Stomach (tissue), 19 donors: ENCODE measurements at places on chromosomes 12 and 14. TPM values are rescaled to one million over a fixed set of nuclear protein-coding genes. Genes with fewer than 3 reads are reported as not detected.

DNA sequence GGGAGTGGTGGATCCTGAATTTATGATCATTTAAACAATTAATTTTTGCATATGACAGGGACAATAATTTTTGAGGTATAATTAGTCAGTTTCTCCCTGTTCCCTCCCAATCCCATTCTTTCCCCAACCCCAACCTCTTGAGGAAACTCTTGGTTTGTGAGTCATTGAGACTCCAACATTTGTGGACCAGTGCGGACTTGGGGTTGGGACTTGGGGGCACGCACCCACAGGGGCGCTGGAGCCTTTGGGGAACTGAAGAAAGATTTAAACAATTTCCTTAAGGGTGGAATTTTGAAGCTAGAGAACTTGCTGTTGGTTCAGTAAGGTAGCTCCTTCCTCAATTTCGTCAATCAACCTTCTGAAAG, 17.4 kb upstream of the PTGR2 start:
- no peak for DNase-seq
- no peak overlapping the region for H3K27ac ChIP-seq
- no peaks in the 10 kb centered on the region for H3K36me3 ChIP-seq
- no peak overlapping the region for H3K4me3 ChIP-seq

GRCh38 chr12:84842406-84843013, 70.1 kb downstream of the SLC6A15 start:
- H3K4me3 ChIP-seq: no peak overlapping the region
- H3K27ac ChIP-seq: no peak overlapping the region
- no peaks in the 10 kb centered on the region for H3K27me3 ChIP-seq
- DNase-seq: no peak

Gene KLRC1
- total RNA-seq: not detected

- peaks cover 32% of the 10 kb centered on the region for H3K4me1 ChIP-seq
- no peak overlapping the region for H3K27ac ChIP-seq
- no peaks in the 10 kb centered on the region for H3K27me3 ChIP-seq
- H3K4me3 ChIP-seq: no peak overlapping the region
Observed at GRCh38 chr12:2017546-2018337, 13.5 kb upstream of the DCP1B start.

DNA sequence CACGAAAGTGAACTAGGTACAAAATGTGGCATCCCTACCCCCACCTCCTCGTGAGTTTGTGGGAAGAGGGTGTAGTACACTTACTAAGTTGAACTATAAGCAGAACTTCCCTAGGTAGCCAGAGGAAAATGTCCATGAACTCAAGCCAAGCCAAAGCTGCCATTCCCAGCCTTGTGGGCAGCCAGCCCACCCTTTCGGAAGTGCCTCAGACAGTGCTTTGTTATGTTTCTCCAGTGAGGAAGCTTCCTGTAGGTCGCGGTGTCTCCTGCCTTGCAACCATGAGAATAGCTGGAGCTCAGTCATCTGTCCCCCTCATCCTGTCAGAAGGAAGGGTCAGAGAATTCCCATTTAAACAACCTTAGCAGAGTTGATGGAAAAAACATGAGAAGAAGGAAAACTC, 266.9 kb downstream of the DUSP6 start:
- DNase-seq: no peak
- no peak overlapping the region for H3K4me3 ChIP-seq
- no peaks in the 10 kb centered on the region for H3K36me3 ChIP-seq
- peaks cover 17% of the 10 kb centered on the region for H3K4me1 ChIP-seq

- no peak for DNase-seq
- H3K4me3 ChIP-seq: no peak overlapping the region
- H3K4me1 ChIP-seq: no peaks in the 10 kb centered on the region
- H3K36me3 ChIP-seq: no peaks in the 10 kb centered on the region
- H3K27ac ChIP-seq: no peak overlapping the region
- no peaks in the 10 kb centered on the region for H3K27me3 ChIP-seq
Observed at GRCh38 chr14:82126006-82126405, 592.4 kb upstream of the SEL1L start.

DNA sequence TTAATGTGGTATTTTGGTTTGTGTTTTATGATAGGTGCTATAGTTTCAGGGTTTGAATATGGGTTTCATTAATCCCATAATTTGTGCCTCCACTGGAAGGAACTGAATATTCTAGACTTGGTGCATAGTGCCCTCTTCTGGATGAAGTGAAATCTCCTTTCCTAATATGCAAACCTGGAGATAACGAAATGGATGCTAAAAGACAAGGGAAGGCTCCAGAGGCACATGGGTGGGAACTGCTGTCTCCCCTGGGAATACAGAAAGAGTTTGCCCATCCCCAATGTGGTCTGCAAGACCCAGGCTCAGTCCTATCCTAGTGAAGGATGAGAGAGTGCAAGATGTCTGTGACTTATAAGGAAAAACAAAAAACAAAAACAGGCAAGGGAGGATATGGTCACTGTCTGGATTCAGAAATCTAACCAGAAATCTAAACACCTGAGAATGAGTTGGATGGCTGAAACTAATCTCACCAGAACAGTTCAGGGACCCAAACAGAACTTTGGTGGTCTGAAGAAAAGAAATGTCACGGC, 142.3 kb upstream of the TMPO start:
- H3K4me1 ChIP-seq: no peaks in the 10 kb centered on the region
- H3K36me3 ChIP-seq: no peaks in the 10 kb centered on the region
- no peaks in the 10 kb centered on the region for H3K27me3 ChIP-seq
- H3K4me3 ChIP-seq: no peak overlapping the region
- DNase-seq: peak; percentile 79

Gene KCNJ8
- total RNA-seq: not detected

- no peaks in the 10 kb centered on the region for H3K4me1 ChIP-seq
- H3K27ac ChIP-seq: no peak overlapping the region
- H3K36me3 ChIP-seq: peaks cover 68% of the 10 kb centered on the region
- H3K4me3 ChIP-seq: no peak overlapping the region
Observed at GRCh38 chr14:74670726-74671411, 42.0 kb downstream of the AREL1 start.

DNA sequence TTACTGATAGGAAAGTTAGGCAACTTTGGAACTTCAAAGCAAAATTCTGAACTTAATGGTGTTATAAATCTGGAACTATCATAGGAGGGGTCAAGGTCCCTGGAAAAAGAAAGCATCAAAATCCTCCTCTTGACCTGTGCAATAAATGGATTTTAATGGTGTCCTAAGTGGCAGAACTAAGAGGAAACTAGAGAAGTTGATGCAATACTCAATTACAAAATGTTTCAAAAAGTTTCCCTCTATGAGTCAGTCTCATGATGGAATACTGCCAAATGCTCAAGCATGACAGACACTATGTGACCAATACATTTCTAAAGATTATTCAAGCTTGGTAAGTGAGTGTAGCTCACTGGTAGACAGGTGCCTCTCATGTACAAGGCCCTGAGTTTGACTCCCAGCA, 47.7 kb upstream of the ERGIC2 start:
- no peaks in the 10 kb centered on the region for H3K36me3 ChIP-seq
- no peaks in the 10 kb centered on the region for H3K27me3 ChIP-seq
- H3K4me1 ChIP-seq: no peaks in the 10 kb centered on the region
- DNase-seq: no peak
- H3K27ac ChIP-seq: no peak overlapping the region
- no peak overlapping the region for H3K4me3 ChIP-seq

DNA sequence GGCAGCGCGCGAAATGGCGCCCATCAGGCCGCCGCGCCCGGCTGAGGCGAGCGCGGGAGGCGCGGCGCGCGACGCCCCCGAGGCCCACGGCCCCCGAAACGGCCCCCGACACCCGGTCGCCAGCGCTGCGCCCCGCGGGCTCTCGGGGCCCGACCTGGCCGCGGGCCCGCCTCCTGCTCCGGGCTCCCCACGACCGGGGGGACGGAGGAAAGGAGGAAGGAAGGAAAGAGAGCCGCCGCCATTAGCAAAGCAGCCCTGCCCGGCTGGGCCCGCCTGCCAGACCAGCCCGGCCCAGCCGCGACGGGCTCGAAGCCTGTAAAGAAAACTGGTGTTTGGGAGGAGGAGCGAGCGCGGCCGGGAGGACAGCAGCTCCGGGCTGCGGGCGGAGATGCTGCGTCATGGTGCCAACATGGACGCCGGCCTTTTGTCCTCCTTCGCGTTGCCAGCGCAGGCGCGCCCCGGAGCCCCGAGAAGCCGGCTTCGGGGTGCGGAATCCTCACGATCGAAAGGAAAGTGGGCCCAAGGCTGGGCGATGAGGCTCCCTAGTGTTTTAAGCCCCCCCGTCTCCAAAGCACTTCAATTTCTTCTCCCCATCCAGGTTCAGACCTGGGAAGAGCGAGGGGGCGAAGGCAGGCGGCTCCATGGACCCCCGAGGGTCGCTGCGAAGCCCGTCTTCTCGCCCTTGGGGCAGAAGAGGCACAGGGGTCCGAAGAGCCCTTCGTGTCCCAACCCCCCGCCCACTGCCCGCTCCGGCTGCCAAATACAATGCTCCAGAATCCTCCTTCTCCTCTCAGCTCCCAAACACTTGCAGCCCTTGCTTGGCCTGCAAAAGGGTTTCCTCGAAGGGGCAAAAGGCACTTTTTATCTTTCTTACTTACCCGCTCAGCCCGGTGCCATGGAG, 2.9 kb upstream of the SETD1B start:
- peaks cover 4% of the 10 kb centered on the region for H3K36me3 ChIP-seq
- no peaks in the 10 kb centered on the region for H3K27me3 ChIP-seq
- DNase-seq: peak; percentile 92
- H3K4me1 ChIP-seq: peaks cover 51% of the 10 kb centered on the region

DNA sequence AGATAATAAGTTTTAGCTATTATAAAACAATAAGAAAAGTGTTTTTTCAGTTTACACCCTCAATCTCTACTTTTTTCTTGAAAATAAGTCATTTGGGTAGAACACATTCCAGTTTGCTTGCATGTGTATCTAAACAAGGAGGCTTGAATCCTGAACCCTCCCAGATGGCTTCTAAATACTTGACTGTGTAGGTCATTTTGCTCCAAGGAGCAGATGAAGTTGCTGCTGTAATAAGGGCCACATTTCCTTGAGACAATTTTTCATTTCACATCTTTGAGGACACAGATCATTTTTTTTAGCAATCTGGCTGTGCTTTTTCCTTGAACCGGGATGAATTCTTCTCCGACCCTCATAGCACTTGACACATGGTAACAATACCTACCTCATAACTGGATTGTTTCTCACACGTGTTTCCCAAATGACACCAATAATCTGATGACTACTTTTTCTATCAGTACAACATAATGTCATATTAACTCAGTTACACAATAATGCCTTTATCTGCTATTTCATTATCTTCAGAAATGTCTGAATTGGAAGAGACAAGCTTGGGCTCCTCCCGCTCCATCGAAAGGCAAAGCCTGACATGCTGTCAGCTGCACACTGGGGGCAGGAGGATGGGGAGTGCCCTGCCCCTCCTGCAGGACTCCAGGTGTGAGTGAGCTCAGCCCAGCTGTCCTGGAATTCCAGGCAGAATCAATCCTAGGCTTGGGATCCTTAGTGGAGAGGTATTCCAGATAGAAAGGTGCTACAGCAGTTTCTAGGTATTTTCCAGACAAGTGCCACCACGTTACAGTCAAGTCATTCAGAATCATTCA, 30.9 kb downstream of the GPHB5 start:
- peaks cover 17% of the 10 kb centered on the region for H3K36me3 ChIP-seq
- no peaks in the 10 kb centered on the region for H3K4me1 ChIP-seq
- H3K27me3 ChIP-seq: no peaks in the 10 kb centered on the region
- no peak overlapping the region for H3K27ac ChIP-seq
- no peak for DNase-seq

Gene CLEC12A
- 0.43 TPM for total RNA-seq

GRCh38 chr12:113486722-113487121, 15.1 kb upstream of the LHX5 start:
- no peaks in the 10 kb centered on the region for H3K27me3 ChIP-seq
- DNase-seq: no peak
- no peak overlapping the region for H3K27ac ChIP-seq

Gene TMPRSS12
- not detected for total RNA-seq

Gene DCN
- 316 TPM for total RNA-seq

Gene SART3
- total RNA-seq: 47.2 TPM

GRCh38 chr14:49992901-49993339, 100.0 kb downstream of the ARF6 start:
- H3K36me3 ChIP-seq: no peaks in the 10 kb centered on the region
- H3K4me3 ChIP-seq: no peak overlapping the region
- no peaks in the 10 kb centered on the region for H3K4me1 ChIP-seq
- DNase-seq: no peak
- no peak overlapping the region for H3K27ac ChIP-seq
- no peaks in the 10 kb centered on the region for H3K27me3 ChIP-seq

Gene PRH2
- total RNA-seq: not detected

GRCh38 chr14:105135700-105136395, 32.7 kb downstream of the JAG2 start:
- DNase-seq: no peak
- peaks cover 3% of the 10 kb centered on the region for H3K27me3 ChIP-seq
- no peak overlapping the region for H3K27ac ChIP-seq
- no peaks in the 10 kb centered on the region for H3K4me1 ChIP-seq

Gene PARPBP
- 2.7 TPM for total RNA-seq

GRCh38 chr14:89399157-89399556, 17.9 kb downstream of the FOXN3 start:
- H3K4me1 ChIP-seq: peaks cover 9% of the 10 kb centered on the region
- no peaks in the 10 kb centered on the region for H3K27me3 ChIP-seq
- no peaks in the 10 kb centered on the region for H3K36me3 ChIP-seq
- no peak overlapping the region for H3K4me3 ChIP-seq
- no peak for DNase-seq

DNA sequence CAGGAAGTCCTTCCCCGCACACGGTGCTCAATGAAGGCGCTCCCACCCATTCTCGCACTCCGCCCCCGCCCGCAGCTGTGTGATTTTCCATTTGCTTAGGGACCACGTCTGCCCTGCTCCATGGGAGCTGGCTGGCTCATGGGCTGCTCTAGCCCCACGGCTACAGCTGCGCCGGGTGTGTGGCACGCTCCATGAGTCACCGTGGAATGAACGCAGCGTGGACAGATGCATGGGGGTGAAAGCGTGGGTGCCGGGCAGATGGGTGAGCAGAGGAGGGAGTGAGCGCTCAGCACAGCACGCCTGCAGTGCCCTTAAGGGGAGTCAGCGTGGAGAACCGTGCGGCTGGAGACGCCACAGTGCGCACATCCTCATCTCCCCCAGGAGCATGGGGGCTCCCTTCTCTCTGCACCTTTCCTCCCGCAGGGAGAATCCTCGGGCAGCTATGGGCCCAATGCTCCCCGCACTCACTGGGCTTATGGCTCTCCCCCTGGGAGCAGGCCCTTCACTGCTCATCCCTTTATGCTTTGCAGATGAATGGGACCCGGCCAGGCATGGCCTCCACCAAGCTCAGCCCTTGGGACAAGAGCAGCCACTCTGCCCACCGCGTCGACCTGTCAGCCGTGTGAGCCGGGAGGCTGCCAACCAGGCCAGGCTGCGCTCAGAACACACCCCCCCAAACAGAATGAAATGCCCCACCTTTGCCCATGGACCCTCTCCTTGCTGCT, 185.1 kb downstream of the ADGRD1 start:
- no peaks in the 10 kb centered on the region for H3K4me1 ChIP-seq
- H3K27me3 ChIP-seq: no peaks in the 10 kb centered on the region
- no peak overlapping the region for H3K4me3 ChIP-seq
- H3K36me3 ChIP-seq: no peaks in the 10 kb centered on the region

Gene DDIT3
- 36.2 TPM for total RNA-seq

- no peaks in the 10 kb centered on the region for H3K4me1 ChIP-seq
- H3K27ac ChIP-seq: peak overlapping the region; percentile 50
- H3K27me3 ChIP-seq: no peaks in the 10 kb centered on the region
- no peak for DNase-seq
- no peak overlapping the region for H3K4me3 ChIP-seq
Observed at GRCh38 chr12:62744551-62744950, 190.4 kb downstream of the PPM1H start.

Gene TMEM132D
- 0.29 TPM for total RNA-seq
